Brain (organoid and tissue), 16 donors: ENCODE measurements at places on chromosomes 1 and 21.

- DNase-seq: no peak
These were observed 41.6 kb upstream of the USP1 start for GRCh38 chr1:62395291-62395690.

DNA sequence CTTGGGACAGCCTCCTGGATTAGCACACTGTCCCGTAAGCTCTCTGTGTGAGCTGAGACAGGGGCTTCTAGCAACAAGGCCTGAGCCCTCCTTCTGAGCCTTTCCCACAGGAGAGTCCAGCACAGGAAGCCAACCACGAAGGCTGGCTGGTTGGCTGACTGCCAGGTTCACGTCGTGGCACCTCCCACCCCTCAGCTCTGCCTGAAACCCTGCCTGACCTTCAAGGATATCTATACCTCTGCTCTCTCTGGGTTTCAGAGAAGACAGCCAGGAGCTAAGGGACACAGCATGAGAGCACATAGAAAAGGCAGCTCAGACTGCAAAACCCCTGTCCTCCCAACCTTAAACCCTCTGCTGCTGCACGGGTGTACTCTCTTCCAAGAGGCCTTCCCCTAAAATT, 13.9 kb downstream of the DLGAP3 start:
- no peak for DNase-seq

DNA sequence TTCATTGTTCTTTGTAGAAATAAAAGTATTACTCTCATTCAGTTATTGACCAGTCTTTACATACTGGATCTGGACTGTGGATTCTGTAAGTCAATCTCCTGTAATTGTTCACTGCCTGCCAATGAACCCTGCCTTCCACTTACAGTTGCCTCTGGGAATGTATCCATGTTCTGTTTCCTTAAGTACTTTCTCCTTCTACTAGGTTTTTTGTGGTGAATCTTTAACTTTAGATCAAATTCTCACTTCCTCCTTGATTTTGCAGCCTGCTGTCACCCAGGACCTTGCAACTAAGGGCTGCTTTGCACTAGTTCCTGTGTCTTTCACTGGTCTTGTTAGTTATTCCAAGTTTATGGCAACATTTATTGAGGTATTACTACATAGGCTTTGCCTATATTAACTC, 28.2 kb upstream of the ANKRD13C start:
- no peak for DNase-seq

GRCh38 chr1:224644553-224645154, 28.5 kb downstream of the CNIH3 start:
- DNase-seq: peak; percentile 79

GRCh38 chr1:52400131-52400530, 4.1 kb downstream of the ORC1 start:
- no peak for DNase-seq

DNA sequence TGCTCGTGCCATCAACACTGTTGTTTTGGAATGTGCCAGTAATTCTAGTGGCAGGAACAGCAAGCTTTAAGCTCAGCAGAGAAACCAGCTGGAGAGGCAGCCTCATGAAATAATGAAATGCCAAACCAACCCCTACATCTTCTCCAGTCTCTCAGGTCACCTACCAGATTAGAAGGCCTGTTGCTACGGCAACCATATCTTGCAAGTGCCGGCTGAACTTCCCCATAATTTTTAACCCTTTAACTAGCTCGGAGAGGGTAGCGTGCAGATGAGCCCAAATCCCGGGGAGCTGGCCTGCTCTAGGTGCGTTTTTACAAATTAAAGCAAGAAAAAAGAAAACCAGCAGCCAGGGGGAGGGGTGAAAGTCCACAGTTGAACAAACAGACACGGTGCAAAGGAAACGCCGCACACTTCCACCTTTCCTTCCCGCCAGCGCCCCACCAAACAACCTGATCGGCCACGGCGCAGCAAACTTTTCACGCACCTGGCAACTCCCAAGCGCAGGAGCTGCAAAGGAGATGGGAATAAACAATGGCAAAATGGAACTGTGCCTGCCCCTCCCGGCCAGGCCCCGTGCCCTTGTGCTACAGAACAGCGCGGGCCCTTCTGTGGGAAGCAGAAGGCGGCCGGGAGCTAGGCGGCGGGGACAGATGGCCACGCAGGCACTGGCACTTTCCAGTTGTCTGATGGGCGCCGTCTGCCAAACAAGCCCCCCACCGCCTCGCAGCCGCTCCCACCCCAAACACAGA, 50.1 kb downstream of the SSBP3 start:
- peak; percentile 95 for DNase-seq

GRCh38 chr1:177950506-177950905, 19.4 kb downstream of the SEC16B start:
- no peak for DNase-seq

DNA sequence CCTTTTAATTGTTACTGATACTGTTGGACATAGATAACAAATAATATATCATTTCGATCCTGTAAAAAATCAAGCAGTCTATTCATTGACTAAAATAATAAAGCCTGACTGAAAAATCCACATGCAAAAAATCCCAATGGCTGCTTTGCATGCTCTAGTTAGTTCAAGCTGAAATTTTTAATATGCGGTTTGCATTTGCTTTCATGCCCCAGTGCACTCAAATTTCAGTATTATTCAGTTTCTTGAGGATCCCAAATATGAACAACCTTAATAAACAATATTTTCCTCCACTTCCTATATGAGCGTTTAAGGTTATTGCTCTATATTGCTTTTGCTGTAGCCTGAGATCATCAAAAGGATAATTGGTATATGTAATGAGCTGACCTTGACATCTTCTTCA, 75.1 kb upstream of the DPH5 start:
- no peak for DNase-seq

DNA sequence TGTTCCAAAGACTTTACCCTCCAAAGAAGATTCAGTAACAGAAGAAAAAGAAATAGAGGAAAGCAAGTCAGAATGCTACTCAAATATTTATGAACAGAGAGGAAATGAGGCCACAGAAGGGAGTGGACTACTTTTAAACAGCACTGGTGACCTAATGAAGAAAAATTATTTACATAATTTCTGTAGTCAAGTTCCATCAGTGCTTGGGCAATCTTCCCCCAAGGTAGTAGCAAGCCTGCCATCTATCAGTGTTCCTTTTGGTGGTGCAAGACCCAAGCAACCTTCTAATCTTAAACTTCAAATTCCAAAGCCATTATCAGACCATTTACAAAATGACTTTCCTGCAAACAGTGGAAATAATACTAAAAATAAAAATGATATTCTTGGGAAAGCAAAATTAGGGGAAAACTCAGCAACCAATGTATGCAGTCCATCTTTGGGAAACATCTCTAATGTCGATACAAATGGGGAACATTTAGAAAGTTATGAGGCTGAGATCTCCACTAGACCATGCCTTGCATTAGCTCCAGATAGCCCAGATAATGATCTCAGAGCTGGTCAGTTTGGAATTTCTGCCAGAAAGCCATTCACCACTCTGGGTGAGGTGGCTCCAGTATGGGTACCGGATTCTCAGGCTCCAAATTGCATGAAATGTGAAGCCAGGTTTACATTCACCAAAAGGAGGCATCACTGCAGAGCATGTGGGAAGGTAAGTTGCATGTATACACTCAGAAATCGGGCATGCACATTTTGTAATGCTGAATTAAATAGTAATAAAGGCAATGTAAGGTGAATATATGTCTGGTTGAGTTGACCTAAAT, 97.2 kb downstream of the ZFYVE9 start:
- DNase-seq: no peak

DNA sequence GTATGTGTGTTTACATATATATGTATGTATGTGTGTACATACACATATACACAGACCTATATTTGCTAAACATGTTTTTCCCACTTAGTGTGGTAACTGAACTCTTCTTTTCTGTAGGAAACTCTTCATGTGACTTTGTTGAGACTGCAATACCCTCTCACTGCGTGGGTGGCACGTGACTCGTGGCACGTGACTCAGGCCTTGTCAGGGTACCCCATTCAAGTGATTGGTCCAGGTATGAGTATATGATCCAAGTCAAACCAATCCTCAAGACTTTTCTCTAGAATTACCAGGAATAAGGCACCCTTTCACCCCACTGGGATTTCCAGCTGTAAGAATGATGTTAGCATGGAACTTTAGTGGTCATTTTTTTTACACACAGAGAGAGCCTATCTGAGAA, 149.2 kb upstream of the KCNK2 start:
- no peak for DNase-seq

DNA sequence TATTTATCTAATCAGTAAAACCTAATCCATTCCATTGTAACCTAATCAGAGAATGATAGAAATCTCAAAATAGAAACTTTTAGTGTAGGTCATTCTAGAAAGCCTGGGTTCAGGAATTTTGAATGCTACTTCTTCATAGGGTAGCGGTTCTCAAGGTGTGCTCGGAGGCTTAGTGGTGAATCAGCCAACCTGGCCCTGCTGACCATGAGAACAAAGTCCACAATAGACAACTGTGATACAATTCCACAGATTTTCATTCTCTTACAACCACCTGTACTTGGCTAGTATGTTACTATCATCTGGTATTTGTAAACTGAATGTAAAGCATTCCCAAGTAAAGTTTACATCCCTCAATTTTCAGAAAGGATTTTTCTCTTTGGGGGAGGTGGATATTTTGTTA, 7.5 kb upstream of the PUM1 start:
- no peak for DNase-seq

DNA sequence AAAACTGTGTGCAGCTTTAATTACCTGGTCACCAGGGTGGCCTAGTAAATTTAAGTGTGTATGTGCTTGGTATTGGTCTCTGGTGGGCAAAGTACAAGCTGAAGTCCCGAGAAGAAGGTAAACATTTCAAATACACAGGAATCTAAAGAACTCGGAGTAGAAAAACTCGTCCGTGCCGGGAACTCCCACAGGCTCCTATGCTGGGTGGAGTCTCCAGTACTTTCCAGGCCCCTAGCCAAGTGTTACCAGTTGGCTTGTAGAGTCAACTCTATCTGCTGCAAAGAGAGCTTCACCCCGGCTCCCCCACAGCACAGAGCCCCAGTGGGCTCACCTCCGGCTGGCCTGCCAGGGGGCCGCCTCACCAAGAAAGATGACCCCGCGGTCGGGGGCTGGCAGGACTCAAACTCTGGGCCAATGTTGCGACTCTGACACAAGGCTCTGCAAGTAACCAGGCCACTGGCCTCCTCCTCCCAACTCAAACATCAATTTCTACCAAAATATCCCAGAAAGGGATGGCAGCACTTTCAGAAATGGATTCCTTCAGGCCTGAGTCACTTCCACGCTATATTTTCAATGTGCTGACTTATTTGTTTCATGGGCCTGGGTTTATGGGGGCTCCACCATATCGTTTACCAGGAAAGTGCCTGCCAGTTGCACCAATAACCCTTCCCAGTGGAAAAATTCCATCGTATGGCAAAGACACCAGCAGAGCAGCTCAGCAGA, 73.9 kb downstream of the SLC66A1 start:
- no peak for DNase-seq

DNA sequence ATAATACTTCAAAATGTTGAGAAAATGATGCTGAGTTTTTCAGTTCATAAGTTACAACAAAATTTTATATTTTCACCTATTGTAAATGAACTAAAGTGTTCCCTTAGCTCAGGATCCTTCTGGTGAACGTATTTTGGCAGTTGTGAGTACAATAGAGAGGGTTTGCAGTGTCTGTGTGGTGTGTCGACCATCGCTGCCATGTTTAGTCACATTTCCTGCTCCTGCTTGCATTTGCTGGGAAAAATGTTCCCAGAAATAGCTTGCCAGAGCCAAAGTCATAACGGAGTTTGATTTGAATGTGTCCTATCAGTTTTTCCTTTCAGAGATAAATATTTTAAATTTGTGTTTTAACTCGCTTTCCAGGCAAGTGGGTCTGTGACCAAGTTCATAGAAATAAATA, 117.1 kb upstream of the COL6A1 start:
- DNase-seq: no peak

- DNase-seq: no peak
These were observed 160.6 kb upstream of the ATP1B1 start for GRCh38 chr1:168945870-168946269.

- DNase-seq: peak; percentile 54
These were observed 61.6 kb downstream of the KIF14 start for GRCh38 chr1:200558866-200559459.

- peak; percentile 33 for DNase-seq
These were observed at the start of gene LRRC38 for GRCh38 chr1:13513895-13514546. LRRC38 (minus strand) TSS chr1:13514003; CDS start chr1:13513593, 410 bp downstream.

DNA sequence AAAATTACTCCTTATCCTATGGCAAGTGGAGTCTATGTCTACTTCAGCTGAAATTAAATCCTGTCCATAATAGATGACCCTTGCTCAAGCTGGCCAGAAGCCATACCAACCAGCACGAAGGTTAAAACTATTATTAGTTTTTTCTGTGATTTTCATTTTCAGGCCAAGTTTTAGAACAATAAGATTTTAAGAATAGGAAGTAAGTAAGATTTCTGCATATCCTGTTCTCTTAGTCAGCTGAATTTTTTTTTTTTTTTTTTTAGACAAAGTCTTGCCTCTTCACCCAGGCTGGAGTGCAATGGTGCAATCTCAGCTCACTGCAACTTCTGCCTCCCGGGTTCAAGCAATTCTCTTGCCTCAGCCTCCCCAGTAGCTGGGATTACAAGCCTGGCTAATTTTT, 6.1 kb upstream of the RBP7 start:
- no peak for DNase-seq

GRCh38 chr1:212490276-212490675, 57.6 kb downstream of the NENF start:
- no peak for DNase-seq

- no peak for DNase-seq
These were observed 73.8 kb downstream of the RPE65 start for GRCh38 chr1:68375919-68376318.

GRCh38 chr1:86429835-86430234, 5.9 kb downstream of the CLCA2 start:
- DNase-seq: no peak

DNA sequence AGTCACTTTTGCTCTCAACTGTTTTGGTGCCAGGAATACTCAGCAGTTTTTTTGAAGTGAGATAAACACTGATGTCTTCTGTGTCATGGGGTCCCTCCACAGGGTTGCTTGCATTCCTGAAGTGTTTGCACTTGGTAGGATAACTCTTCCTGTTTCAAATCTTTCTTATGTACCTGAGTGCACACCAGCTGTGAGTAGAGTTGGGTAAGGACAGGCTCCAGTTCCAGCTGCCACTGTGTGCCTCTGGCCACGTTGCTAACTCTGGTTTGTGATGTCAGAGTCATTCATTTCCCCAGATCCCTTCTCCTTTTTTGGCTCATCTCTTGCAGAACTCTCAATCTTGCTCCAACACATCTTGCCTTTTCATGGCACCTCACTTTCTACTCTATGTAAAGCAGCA, 356.3 kb upstream of the B3GALT2 start:
- no peak for DNase-seq

DNA sequence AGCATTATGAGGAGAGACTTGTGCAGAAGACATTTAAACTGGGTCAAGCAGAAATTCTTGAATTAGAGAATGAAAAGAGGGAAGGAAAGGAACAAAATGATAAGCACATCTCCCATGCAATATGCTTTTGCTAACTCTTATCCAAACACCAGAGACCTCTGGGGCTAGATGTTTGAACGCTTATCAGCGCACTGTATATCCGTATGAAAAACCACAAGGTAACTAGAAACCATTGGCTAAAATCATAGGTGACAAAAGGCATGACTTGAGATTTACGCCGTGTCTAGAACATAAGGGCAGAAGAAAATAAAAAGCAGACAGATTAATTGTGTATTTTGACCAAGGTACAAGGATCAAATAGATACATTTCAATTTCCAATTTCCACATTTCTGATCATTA, 38.0 kb upstream of the TIAM1 start:
- no peak for DNase-seq

- DNase-seq: no peak
These were observed 4.7 kb downstream of the TGFBR3 start for GRCh38 chr1:91881280-91881679.

- DNase-seq: peak; percentile 6
These were observed at the start of gene TNFSF18 for GRCh38 chr1:173050865-173051264. TNFSF18 (minus strand) TSS chr1:173050941; CDS start chr1:173050896, 45 bp downstream.
